ENCODE measurements at places on chromosomes 13 and 19.

- no peak overlapping the region for H3K4me3 ChIP-seq
- DNase-seq, result no peak
- no peaks in the 10 kb centered on the region for H3K27me3 ChIP-seq
- H3K36me3 ChIP-seq, result no peaks in the 10 kb centered on the region
- peak overlapping the region; percentile 14 for H3K27ac ChIP-seq
Observed at GRCh38 chr19:8355631-8356402, 8.1 kb upstream of the ANGPTL4 start.

DNA sequence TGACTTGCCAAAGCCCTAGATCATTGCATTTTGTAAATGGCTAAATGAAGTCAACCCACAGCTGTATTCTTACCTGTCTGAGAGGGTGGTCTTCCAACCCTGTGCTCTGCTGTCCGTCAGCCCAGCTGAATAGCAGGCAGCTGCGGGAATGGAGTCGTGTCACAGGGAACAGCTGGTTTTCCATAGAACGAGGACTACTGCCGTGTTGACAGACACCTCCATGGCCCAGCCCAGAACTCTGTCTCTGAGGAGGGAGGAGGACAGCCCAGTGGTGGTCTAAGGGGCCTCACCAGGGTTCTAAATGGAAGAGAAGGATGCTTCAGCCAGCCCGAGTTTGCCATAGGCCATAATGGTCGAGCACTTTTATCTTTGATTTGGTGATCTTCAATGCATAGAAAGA is 110.7 kb downstream of the SLC7A1 start:
- DNase-seq, result no peak
- no peak overlapping the region for H3K4me3 ChIP-seq
- no peaks in the 10 kb centered on the region for H3K27me3 ChIP-seq
- no peaks in the 10 kb centered on the region for H3K4me1 ChIP-seq

- no peak overlapping the region for H3K27ac ChIP-seq
- no peaks in the 10 kb centered on the region for H3K4me1 ChIP-seq
- H3K36me3 ChIP-seq, result no peaks in the 10 kb centered on the region
- no peak overlapping the region for H3K4me3 ChIP-seq
- no peaks in the 10 kb centered on the region for H3K27me3 ChIP-seq
Observed at GRCh38 chr19:19562665-19563347, 24.7 kb downstream of the CILP2 start.

GRCh38 chr13:37011788-37012187 is 11.2 kb downstream of the EXOSC8 start:
- H3K27ac ChIP-seq, result no peak overlapping the region
- no peaks in the 10 kb centered on the region for H3K4me1 ChIP-seq
- H3K27me3 ChIP-seq, result no peaks in the 10 kb centered on the region

GRCh38 chr13:39144941-39145533 is 106.8 kb downstream of the NHLRC3 start:
- peak overlapping the region; percentile 32 for H3K4me3 ChIP-seq
- H3K27ac ChIP-seq, result no peak overlapping the region
- no peaks in the 10 kb centered on the region for H3K4me1 ChIP-seq
- no peaks in the 10 kb centered on the region for H3K27me3 ChIP-seq

GRCh38 chr19:11781295-11782057 is 14.7 kb downstream of the ZNF441 start:
- no peak overlapping the region for H3K27ac ChIP-seq
- H3K36me3 ChIP-seq, result peaks cover 41% of the 10 kb centered on the region

Measured in kidney (tissue), 22 donors.